ENCODE measurements at places on chromosomes 6 and 20. TPM values are rescaled to one million over a fixed set of nuclear protein-coding genes. Genes with fewer than 3 reads are reported as not detected.
A peak's percentile ranks its signal among the peaks of the same experiment; 100 is the strongest.

DNA sequence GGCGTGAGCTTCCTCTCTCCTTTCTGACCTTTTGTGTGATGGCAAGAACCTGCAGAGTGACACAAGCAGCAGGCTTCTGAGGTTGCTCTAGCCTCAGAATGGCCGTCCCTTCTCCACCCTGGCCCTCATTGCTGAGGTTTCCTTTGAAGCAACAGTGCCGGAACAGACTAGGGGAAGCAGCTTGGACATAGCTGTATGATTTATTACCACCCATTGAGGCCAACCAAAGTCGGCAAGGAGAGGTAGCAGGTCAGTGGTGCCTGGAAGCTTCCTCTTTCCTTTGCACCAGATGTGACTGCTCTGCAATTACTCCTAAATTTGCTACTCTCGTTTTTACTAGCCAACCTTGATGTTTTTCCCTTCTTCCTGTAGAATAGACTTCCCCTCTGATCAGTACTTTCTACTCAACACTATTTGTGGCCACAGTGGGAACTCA, 31.4 kb downstream of the PTPN1 start:
- DNase-seq: no peak

DNA sequence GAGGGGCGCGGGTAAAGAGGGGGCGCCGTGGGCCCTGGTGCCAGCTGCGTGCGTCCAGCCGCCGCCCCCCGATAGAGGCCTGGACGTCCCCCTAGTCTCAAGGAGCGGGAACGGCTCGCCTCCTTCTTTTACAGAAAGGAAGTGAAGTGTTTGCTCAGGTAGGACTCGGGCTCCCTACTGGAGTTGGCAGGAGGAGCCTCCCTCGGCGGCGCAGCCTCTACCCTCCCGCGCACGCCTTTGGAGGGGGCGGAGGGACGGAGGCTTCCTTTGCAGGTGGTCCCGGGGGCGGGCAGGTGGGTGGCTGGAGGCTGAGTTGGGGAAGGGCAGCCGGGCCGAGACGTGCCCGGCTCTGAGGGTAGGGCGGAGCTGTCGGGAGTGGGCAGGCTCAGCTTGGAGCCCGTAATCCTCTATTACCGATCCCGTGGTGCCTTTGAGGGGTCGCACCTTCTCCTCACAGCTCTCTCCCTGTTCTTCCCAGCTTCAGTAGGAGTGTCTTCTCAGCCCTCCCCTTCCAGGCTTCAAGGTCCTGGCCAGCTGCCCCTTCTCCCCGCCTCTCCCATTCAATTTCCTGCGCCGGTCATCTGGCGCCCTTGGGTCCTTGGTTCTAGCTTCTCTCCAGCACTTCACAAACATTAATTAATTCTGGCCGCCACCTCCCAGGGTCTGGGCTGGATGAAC, 728 bp downstream of the ITPR3 start:
- peak; percentile 48 for DNase-seq

DNA sequence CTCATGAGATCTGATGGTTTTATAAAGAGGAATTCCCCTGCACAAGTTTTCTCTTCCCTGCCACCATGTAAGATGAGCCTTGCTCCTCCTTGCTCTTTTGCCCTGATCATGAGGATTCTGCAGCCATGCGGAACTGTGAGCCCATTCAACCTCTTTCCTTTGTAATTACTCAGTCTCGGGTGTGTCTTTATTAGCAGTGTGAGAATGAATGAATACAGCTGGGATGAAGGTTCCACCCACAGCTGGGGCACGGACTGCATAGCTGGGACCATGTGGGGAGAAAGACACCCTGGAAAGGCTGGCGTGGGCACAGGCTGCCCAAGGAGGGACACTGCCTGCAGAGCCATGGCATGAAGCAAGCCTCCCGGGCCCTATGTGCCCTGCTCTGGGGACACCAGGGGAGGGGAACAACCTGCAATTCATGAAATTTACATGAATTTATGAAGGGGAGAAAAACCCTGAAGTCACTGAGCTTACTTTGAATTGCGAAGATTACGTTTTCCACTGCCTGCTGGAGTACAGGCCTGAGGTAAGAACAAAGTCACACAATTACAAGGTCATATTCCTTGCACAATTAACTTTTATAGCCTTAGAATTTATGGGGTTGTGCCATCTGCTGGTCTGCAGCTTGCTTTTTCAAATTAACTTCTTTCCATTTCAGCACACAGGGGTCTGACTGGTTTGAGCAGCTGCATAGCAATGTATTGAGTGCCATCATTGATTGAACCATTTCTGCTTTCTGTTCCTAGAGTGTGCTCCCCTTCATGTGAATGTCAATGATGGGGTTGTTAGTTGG, 46.2 kb downstream of the SLC22A1 start:
- no peak for DNase-seq

DNA sequence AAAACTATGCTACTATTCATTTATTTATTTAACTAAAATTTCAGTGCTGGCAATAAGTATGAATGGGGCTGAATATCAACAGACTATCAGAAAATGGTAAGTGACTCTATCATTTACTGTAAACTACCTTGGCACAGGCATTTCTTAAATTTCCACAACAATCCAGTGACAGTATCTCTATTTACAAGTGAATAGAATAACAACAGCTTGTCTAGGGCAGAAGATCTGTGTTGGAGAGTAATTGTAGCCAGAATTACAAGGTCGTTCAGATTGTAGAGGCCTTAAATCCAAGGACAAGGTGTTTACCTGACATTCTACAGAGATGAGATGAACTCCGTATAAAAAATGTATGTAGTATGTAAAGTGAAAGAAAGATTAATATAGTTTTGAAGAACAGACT, 193.8 kb upstream of the SIM1 start:
- DNase-seq: no peak

GRCh38 chr6:422433-423054, 31.0 kb downstream of the IRF4 start:
- DNase-seq: no peak

DNA sequence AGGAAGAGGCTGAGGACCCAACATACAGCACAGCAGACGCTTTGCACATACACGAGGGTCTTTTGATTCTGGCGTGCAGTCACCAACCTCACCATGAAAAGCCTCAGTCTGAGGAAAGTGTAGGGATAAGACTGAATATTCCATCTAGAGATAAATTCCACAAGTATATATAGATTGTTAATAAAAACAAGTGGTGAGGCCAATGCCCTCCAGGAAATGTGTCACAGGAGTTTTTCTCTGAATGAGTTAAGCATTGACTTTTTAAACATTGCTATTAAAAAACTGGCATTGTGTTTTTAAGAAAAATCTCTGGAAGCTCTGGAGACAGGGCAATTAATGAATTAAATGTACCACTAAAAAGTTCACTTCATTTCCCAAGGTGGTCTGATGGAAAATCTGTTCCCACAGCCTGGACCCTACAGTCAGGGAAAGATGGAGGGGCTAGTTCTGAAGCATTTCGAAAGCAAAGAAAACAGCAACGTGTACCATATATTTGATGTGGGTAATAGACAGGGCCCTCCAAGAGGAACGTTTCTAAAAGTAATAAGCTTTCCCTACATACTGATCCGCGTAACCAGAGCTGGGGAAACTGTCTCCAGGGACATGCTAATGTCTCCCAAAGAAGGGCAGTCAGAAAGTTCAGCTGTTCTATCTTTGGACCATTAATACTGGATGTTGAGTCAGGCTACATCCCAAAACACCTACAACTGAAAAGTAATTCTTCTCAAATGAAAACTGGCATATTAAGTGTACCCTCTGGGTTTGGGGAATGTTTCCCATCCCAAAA, 301.1 kb downstream of the FOXC1 start:
- DNase-seq: no peak

DNA sequence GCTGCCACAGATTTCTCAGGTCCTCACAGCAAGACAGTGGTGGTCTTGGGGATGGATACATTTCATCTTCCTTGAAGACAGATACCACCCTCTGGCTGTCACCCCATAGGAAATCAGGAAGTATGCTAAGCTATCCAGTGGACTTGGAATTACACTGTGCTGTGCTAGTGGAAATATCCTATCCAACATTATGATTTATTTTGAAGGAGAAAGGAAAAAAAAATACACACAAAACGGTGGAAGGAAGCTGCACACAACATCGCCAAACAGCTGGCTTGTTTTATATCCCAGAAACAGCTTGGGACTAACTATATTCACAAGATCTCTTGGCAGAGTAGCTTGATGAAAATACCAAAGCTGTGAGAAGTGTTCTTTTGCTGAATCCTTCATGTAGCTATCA, 257.6 kb downstream of the LAMA2 start:
- no peak for DNase-seq

- DNase-seq: no peak
These were observed 589.1 kb downstream of the EYS start for GRCh38 chr6:65117817-65118409.

DNA sequence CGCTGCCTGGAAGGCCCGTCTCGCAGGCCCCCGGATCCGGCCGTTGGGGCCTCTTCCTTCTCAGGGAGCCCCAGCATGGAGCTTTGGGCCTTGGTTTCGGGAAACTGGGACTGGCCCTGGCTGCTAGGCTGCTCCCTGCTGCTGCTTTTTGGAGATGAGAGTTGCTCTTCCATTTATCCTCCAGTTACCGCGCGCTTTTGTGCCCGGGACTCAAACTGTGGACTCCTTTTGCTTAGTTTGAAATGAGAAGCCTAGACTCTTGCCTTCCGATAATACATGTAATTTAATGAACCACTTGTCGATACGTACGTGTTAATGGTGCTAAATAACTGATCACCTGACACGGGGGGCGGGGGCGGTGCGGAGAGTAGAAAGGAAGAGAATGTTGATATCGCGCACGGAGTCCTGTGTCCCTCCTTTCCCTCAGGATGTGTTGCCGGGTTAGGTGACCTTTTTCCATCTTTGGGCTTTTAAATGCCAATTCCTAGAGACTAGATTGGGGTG, 968 bp downstream of the PHF3 start:
- DNase-seq: peak; percentile 58

GRCh38 chr6:157326979-157327378, 3.7 kb upstream of the TMEM242 start:
- DNase-seq: no peak

- DNase-seq: no peak
These were observed 5.6 kb downstream of the TAGAP start for GRCh38 chr6:159038914-159039884.

- no peak for DNase-seq
These were observed 53.3 kb downstream of the SOD2 start for GRCh38 chr6:159639721-159640120.

DNA sequence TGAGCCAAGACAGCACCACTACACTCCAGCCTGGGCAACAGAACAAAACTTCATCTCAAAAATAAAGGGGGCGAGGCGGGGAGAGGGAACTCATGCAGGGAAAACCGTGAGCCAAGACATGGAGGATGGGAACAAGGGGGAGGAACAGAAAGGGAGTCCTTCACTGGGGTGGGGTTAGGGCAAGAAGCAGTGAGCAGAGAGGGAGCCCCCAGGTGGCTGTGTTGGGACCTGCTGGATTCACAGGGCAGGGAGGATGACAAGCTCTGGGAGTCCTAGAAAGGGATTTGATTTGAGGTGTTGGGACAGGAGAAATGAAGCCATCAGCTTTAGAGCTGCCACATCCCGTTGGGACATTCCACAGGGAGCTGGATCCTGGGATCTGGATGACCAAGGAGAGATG, 90.6 kb upstream of the TOP1 start:
- DNase-seq: no peak

GRCh38 chr6:116011520-116011919, 49.2 kb downstream of the FRK start:
- DNase-seq: no peak

GRCh38 chr6:151876122-151876521, 68.6 kb downstream of the ESR1 start:
- DNase-seq: no peak

DNA sequence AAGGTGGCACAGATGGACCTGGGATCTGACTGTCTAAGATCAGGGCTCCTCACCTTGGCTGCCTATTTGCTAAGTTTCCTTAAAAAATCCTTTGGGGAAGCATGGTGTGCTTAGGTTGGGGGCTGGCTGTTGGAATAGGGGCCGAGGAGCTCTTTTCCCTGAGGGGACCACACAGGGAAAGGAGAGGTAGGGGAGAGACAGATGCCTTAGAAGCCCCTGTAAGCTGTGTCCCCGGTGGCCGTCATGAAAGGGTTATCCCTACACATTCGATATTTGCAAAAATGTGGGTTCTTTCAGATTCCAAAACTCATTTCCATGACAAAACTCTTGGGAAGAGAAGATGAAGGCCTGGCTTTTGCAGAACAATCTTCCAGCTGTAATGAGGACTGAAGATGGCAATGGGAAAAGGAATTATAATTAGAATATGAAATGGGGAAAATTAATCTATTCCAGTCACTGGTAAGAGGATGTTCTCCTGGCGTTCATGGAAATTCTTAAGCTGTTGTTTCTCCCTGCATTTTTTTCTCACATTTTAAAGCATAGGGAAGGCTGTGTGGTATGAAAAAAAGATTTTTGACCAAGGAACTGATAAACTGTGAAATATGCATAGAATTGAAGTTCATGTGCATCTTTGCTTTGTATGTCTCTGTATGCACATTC, 53.8 kb downstream of the TOX2 start:
- no peak for DNase-seq

The SNAI1 gene
- 3.2 TPM for polyA plus RNA-seq

The ARMC12 gene
- polyA plus RNA-seq: 0.16 TPM

The KIAA1755 gene
- 2.9 TPM for polyA plus RNA-seq

The POPDC3 gene
- polyA plus RNA-seq: 37.8 TPM

The C6orf163 gene
- 0.35 TPM for polyA plus RNA-seq

The APOM gene
- polyA plus RNA-seq: 7.4 TPM

Data from heart right ventricle (tissue), 16 donors.